Colonic mucosa (tissue), 4 donors: ENCODE measurements at places on chromosomes 3 and 15. TPM values are rescaled to one million over a fixed set of nuclear protein-coding genes. Genes with fewer than 3 reads are reported as not detected.

The USP13 gene
- total RNA-seq, result 4.3 TPM

The LINS1 gene
- 12.6 TPM for total RNA-seq

The ARGFX gene
- total RNA-seq, result not detected

The ZBTB47 gene
- 4.0 TPM for total RNA-seq

DNA sequence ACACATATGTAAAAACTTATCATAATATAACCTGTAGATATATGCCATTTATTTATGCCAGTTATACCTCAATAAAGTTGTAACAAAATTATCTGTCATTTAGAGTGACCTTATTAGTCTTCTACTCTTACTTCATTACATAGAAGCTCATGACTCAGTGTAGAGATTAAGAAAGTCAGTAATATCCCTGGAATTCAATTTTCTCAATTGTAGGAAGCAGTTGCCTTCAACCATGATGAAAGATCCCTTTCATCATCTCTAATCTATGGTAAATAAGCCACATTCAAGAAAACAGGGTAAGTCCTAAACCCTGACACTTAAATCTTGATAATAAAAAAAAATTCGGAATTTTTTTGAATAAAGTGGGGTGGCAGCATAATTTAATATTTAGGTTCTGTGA, 216.5 kb upstream of the PEX5L start:
- no peaks in the 10 kb centered on the region for H3K27me3 ChIP-seq
- no peak overlapping the region for H3K4me3 ChIP-seq
- DNase-seq, result no peak

- H3K4me3 ChIP-seq, result no peak overlapping the region
- H3K36me3 ChIP-seq, result no peaks in the 10 kb centered on the region
- H3K27me3 ChIP-seq, result no peaks in the 10 kb centered on the region
- no peak overlapping the region for H3K27ac ChIP-seq
- no peak for DNase-seq
These were observed 80.9 kb downstream of the DHX36 start for GRCh38 chr3:154243353-154243752.

DNA sequence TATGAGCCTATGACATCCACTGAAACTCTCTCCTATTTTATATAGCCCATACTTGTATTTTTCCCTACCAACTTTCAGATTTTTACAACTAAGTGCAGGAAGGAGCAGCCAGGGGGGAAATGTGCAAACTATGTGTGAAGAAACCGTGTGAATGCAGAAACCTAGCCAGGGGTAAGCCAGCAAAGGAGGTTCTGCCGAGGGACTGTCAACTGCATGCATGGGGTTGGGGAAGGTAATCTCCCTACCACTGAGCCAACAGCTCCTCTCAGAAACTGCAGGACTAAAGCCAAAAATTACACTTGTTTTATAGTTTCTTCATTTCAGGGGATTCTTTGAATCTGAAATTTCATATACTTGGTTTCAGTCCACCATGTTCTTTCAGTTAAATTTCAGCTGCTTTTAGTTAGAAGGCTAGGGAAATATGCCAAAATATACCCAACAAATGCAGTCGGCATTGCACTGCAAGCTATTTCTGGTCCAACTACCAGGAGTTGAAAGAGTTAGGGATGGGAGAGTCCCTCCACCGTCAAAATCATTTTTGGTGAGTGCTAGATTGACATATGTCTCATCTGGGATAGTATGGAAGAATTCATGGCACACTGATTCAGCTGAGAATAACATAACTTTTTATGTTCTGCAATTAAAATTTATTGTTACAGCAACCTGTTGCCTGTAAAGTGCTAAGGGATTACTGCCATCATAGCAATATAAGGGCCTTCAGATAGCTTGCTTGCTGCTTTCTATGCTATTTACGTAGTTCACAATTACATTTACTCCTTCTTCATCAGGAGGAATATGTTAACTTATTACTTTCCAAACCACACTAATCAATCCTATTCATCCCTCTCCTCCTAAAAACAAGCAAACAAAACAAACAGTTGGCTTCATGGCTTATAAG, 904.2 kb downstream of the ROBO1 start:
- no peak overlapping the region for H3K4me3 ChIP-seq
- no peak for DNase-seq
- no peak overlapping the region for H3K27ac ChIP-seq
- H3K4me1 ChIP-seq, result no peaks in the 10 kb centered on the region
